ENCODE measurements at places on chromosomes 5 and 9.

DNA sequence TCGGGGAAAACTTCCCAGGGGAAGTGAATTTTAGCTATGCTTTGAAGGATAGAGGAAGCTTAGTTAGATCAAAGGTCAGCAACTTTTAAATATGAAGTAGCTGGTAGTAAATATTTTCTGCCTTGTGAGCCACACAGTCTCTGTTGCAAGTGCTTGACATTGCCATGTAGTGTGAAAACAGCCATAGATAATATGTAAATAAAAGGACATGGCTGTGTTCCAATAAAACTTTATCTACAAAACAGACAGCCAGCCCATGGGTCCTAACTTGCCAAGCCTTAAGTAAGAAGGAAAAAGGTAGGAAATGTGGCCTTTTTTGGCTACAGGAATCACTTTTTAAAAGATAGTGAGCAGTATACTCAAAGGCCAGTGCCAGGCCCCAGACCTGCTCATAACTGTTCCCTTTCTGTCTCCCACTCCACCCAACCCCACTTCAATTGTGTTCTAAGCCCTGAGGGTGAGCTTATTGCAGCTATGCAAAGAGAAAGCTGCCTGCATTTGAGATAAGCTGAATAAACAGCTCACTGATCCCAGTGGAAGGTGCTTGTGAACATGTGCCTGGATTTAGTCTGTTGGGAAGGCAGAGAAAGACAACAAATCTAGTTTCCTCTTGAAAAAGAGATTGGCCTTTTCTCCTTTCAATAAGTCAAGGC lies 113.0 kb upstream of the TRIM32 start:
- no peak for DNase-seq

GRCh38 chr5:128905568-128906110 lies 59.6 kb upstream of the SLC27A6 start:
- DNase-seq: no peak

DNA sequence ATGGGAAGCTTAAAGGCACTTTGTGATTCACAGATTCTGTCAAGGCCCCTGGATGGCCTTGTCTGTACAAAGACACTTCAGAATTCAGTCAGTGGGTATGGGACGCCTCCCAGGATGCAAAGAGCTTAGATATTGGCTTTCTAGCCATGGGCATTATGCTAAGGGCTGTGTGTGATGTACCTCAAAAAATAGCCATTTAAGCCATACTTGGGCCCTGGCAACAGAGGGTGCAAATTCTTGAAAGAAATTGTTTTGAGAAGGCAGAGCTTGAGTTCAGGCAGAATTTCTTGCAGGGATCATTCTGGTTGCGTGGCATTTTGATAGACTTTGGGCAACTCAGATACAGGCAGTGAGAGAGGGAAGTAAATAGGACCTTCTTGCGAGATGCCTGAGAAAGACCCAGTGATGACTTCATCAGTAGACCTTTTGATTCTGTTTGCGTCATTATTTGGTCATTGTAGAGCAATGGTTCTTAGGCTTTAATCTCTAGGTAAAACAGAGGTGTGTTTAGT lies 3.9 kb downstream of the CYFIP2 start:
- DNase-seq: no peak

DNA sequence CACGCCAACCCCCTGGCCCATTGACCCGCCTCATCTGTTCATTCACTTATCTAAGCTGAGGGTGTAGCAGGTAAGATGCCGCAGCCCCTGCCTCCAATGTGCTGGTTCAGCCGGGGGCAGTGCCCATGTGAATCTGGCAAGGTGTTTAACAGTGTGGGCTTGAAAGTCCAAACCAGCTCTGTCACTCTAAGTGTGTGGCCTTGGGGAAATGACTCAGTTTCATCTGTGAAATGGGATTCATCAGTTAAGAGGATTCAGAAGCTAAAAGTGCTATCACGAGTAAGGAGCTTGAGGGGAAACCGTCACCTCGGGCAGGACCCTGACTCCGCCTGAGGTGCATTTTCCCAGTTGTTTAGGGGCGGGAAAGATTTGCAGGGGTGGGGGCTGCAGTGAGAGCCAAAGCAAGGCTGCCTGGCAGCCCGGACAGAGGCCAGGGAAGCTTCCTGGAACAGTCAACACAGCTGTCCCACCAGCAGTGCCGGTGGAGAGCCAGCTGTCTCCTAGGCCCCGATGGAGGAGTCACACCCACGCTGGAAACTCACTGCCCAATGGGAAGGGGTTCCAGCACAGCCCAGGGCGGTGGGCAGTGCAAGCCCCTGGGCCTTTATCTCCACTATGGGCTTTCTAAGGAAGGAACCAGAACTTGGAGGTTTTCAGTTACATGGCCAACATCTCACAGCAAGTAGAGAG lies 9.7 kb upstream of the URM1 start:
- DNase-seq: no peak

GRCh38 chr9:7439355-7439995 lies 360.1 kb downstream of the DMAC1 start:
- DNase-seq: no peak

DNA sequence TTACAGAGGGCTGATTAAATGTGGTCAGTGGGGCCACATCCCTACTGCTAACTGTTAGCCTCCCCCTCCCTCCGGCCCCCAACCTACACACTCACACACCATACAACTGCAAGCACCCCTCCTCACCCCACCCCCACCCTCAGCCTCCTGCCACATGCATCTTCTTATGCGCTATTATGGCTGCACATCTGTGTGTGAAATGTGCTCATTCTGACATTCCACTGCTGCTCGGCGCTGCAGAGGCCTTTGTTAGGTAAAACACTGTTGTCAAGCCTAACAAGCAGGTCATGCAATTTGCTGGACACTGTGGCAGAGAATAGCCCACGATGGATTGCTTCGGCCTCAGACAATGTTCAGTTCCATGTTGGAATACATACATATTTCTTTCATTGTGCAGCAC lies 173.6 kb downstream of the NR2F1-AS1 start:
- no peak for DNase-seq

GRCh38 chr9:94741866-94742265 lies 15.4 kb downstream of the AOPEP start:
- DNase-seq: no peak

DNA sequence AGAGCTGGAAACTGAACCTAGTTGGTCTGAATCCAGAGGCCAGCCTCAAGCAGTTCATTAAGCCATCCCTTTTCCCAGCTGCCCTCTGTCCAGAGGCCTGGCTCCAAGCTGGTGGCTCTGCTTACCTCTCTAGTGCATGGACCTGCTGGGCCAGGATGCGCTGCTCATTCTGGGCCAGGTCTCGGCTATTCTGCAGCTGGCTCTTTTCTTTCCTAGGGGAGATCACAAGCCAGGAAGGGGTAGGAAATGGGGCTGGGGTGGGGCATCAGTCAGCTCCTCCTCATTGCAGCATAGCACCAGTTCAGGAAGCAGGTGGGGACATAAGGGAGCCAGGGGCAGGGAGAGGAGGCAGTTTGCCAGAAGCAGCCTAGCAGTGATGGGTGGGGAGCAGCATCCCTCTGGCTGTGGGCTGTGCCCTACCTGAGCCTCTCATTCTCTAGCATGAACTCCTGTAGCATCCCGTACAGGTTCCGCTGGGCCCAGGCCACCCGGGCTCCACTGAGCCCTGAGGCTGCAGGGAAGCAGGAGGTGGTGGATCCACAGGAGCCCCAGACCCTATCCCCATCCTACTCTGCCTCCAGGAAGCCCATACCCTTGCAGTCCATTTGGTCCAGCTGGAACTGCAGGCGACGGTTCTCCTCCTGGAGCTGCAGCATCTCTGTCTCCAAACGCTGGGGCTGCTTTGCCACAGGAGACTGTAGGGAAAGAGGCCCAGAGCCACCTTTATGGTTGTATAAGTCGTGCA lies 5.2 kb downstream of the KIF12 start:
- no peak for DNase-seq

DNA sequence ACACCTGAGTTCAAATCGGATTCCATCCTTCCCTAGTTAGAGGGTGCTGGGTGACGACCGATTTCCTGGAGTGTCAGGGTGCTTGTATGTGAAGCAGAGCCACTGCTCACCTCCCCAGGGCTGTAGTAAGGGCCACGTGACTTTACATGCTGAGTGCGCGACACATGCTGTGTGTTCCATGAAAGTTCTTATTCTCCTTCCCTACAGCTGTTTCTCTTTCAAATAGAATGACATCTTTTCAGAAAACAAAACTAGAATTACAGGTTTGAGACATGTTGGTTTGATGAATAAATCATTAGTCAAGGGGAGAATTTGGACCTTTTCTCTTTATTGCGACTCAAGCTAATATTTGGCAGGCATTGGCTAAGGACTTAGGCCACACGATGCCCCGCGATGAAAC lies 113.1 kb downstream of the JMY start:
- DNase-seq: no peak

DNA sequence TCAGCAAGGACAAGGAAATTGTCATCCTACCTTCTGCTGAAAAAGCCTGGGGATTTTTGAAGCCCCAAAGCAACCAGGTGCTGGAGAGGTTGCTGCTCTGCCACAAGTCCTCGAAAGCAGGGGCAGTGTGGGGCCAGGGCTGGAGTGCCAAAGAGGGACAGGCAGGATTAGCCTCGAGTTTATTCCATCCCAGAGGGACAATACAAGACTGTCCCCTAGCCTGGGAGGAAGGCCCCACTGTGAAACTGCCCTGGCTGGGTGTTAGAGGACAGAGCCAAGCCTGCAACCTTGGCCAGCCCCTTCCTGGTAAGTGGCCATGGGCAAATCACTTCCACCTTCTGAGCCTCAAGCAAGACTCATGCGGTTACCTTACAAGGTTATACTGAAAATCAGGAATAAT lies 55.1 kb downstream of the WHRN start:
- DNase-seq: no peak
